Activated CD8-positive, alpha-beta memory T cell treated with anti-CD3 and anti-CD28 coated beads for 4 hours (primary cell): ENCODE measurements at places on chromosomes 6 and 20.

DNA sequence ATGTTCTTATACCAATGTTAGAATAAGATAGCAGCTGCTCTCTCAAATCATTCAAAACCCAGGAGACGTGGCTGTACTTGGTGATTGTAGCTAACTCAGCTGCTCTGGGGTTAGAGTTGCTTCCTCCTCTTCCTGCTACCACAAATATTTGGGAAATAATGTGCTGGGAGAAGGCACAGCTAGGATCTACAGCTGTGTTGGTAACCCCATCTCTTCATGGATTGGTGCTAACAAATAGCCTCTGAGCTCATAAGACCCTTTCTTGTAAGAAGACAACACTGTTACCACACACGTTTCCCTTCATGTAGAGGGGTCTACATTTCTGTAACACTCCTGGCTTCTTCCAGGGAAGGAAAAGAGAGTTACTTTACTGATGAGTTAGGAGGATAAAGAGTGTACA is 911.0 kb upstream of the CITED2 start:
- no peak for DNase-seq

- no peak for DNase-seq
Observed at GRCh38 chr6:23870496-23870895, 255.5 kb upstream of the NRSN1 start.

- no peak for DNase-seq
Observed at GRCh38 chr6:91117550-91117949, 530.7 kb upstream of the MAP3K7 start.

- DNase-seq, result no peak
Observed at GRCh38 chr6:151731313-151731712, 76.2 kb upstream of the ESR1 start.

GRCh38 chr6:149132336-149132735 is 185.2 kb upstream of the TAB2 start:
- DNase-seq, result no peak

- peak; percentile 40 for DNase-seq
Observed at GRCh38 chr20:59144179-59144830, 19.3 kb upstream of the ZNF831 start.

- no peak for DNase-seq
Observed at GRCh38 chr6:159973951-159974350, 5.1 kb downstream of the IGF2R start.

DNA sequence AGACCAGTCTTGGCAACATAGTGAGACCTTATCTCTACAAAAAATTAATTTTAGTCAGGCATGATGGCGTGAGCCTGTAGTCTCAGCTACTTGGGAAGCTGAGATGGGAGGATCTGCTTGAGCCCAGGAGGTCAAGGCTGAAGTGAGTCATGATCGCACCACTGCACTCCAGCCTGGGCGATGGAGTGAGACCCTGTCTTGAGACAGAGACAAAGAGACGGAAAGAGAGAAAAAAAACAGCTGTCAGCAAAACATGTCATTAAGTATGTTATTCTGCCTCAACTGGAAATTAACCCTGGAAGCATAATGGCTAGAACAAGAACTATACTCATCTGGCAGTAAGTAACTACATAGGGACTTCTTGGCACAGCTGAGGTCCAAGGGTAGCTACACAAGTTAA is 7.2 kb downstream of the MMS22L start:
- no peak for DNase-seq

DNA sequence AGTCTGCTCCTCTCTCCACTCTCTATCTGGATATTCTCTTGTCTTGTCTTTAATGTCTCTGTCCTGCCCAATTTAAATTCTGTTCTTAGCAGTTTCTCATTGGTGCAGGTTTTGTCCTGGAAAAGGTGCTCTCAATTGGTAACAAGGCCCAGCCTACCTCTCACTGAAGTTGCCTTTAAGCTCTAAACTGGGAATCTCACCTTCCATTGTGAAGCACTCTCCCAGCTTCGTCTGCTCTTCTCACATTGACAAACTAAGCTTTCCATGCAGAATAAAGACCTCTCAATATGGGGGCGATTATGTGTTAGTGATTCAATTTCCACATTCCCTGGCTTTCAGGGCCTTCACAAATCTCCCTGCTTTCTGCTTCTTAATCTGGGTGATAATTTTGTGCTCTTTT is 1712.2 kb downstream of the GRIK2 start:
- DNase-seq, result no peak

GRCh38 chr20:21981597-21982344 is 276.3 kb downstream of the PAX1 start:
- DNase-seq, result no peak

DNA sequence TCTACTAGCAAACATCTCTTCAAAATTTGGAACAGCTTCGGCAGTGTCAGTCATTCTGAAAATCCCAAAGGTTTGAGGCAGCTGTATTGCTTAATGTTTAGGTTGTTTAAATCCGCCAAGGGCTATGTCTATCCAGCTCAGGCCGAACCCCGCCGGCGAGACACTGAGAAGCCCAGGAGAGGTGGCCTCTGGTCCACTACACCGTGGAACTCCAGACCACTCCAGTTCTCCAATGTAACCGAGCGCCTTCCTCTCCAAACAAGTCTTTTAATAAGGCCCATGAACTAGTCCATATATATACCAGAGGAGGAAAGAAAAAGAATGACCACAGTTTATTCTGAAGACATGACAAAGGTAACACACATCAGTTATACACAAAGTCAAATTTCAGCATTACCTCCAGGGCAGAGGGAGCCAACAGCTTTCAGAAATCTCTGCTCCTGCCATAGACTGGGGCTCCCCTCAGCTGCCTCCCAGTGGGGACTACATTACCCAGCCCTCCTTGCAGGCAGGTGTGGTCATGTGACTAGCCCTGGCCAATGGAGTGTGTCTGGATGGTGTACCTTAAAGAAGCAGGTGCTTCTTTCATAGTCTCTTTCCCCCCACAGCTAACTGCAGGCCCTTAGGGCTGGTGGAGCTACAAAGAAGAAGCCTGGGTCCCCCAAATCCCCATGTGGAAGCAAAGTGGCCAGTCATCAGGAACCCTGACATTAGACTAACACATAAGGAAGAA is at the start of gene RAMACL:
Gene RAMACL, minus strand, starts transcription at position 255 of the 733 bp plus-strand sequence. Its CDS starts 201 bp downstream, at position 54.
- DNase-seq, result no peak

GRCh38 chr6:147459780-147460179 is 48.7 kb upstream of the SAMD5 start:
- DNase-seq, result no peak

DNA sequence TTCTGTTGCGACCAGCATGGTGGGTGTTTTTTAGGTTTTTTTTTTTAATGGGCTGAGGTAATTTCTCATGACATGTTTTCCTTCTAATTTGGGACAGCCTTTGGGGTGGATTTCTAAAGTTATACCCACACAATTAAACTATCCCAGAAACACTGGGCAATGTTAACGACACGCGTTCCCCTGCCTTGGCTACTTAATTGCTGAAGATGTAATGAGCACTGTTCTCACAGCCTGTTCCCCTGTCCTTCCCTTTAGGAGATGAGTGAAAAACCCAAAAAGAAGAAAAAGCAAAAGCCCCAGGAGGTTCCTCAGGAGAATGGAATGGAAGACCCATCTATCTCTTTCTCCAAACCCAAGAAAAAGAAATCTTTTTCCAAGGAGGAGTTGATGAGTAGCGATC is 5.2 kb downstream of the NOP56 start:
- no peak for DNase-seq

DNA sequence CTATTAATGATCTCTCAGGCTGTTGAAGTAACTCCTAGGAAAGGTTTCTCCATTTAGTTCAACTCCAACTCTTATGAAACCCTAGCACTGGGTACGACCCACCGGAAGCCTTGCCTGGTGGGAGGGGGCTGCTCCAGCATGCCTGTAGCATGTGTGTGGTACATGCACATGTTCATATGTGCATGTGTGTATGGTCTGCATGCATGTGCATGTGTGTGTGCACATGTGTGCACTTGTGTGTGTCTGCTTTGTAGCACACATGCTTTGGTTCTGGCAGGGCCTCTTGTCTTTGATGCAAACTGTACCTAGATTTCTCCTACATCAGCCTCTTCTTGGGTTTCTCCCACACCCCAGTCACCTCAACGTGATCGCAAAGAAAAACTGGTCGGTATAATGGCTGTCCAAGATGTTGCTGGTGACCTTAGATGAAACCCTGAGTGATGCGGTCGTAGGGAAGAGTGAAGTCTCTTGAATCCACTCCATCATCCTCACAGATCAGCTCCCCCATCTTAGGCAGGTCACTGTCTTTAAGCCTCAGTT is 193.5 kb downstream of the MYLK4 start:
- no peak for DNase-seq

DNA sequence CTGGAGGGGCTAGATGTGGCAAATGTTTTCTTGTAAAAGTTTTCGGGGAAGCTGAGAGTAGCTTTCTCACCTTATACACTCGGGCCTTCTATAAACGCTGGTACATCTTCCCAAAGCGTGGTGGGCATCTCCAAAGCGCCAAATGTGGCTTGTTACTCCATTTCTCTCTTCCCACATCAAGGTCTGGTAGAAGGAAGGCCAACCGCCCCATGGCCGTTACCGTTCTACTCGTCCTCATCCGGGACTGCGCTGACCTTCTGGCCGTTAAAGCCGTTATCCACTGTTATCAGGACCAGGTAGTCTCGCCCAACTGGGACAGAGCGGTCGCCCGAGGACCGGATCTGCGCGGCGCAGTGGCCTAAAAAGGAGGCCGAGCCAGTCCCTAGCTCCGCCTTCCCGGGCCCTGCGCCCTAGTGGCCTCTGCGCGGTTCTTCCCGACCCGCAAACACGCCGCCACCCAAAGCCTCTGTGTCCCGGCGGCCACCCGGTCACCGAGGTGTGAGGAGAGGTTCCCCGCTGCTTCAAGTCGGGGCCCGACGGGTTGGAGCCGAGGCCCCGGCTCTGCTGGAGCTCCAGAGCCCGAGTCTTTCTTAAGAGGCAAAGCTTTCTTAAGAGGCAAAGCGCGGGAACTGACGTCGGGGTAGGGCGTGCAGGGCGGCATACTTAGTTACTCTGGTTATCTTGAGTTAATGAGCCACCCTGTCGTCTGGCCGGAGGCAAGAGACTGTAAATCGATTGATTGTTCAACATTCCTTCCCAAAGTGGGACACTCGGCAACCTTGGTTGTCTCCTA is 90.5 kb downstream of the GPX5 start:
- DNase-seq, result no peak

GRCh38 chr6:117494283-117494682 is 11.8 kb downstream of the DCBLD1 start:
- DNase-seq, result no peak

DNA sequence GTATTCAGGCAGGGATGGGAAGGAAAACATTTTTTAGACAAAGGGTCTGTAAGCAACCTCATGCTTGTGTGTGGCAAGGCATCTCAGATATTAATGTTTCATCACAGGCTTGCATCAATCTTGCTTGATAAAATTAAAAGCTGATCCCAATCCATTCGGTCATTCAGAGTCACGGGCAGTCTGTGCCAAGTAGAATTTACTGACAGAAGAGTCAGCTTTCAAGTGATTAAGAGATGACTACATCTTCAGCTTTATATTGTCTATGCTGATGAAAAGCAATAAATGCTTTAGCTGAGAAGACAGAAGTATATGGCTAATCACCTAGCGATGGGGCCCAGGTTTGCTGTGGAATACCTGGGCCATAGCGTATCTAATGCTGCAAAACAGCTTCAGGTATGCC is 3.5 kb downstream of the PLEKHG1 start:
- no peak for DNase-seq

DNA sequence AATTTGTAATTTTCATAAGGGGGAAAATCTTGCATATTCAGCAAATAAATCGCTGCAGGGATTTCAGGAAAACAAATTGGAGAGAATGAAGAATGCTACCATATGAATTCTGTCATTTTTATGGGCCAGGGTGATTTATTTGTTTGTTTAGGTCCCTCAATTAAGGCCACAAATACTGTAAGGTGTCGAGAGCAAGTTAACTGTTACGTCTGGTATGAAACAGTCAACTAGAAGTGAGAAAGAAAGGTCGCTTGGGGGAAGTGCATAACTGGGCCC is 166.9 kb upstream of the TSHZ2 start:
- no peak for DNase-seq

GRCh38 chr6:30763618-30764489 is 19.5 kb upstream of the IER3 start:
- no peak for DNase-seq

DNA sequence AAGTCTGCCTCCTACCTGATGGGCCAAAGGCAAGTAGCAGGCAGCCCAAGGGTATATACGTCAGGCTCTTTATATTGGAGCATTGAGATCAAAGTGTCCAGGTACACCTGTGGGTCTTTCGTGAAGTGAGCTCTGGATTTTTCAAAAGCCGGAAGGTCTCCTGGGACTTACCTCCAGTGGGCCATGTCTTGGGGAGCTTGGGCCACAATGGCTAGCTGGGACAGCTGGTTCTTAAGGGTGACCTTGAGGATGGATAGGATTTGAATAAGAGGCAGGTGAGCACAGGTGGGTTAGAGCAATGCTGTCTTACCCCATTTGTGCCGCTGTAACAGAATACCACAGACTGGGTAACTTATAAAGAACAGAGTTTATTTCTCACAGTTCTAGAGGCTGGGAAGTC is 153.4 kb downstream of the CDC5L start:
- DNase-seq, result no peak

- no peak for DNase-seq
Observed at GRCh38 chr6:29489286-29489685, 1.5 kb upstream of the MAS1L start.

- DNase-seq, result no peak
Observed at GRCh38 chr6:84508981-84509380, 255.4 kb downstream of the TBX18 start.

DNA sequence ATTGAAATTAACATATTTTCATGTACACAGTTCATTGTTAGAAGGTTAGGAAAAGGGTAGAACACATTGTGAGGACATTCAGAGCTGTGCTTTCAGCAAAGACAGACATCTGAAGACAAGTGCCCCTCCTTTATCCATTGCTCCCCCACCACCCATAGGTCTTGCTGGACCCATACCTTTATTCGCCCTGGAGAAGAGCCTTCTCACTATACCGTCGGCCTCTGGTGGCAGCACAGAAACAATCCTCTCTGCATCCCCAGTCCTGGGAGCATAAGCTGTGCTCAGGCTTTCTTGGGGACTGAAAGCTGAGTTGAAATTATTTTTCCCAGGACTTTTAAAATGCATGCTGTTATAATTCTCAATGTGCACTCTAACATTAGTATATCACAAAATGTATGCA is 372.3 kb downstream of the EPHA7 start:
- DNase-seq, result no peak

GRCh38 chr20:50593005-50593335 is 82.8 kb downstream of the PTPN1 start:
- no peak for DNase-seq

DNA sequence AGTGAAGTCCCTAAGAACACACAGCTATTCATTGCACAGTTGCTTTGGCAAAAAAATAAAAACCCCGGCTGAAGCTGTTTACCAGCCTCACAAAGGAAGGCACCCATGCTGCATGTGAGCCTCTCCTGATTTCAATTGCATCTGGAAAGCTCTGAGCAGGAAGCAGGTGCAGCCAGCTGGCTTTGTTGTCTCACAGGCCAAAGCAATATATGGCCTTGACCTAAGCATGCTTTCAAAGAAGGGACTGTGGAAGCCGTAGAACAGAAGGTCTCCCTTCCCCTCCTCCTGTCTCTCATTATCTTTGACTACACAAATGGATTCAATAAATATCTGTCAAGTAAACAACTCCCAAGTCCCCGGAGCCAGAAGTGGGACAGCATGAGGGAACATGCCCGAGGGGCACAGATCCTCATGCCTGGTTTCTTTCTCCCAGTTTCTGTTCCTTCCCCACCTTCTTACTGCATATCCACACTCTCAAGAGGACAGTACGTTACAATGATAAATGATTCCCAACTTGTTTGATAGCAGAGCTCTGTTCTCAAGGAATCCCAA is 57.2 kb upstream of the PCSK2 start:
- DNase-seq, result no peak

GRCh38 chr6:138970856-138971425 is 17.1 kb downstream of the REPS1 start:
- no peak for DNase-seq

- no peak for DNase-seq
Observed at GRCh38 chr6:97177905-97178304, 105.1 kb downstream of the MMS22L start.
